Endodermal cell (in vitro differentiated cells): ENCODE measurements at places on chromosomes 5 and 9.

DNA sequence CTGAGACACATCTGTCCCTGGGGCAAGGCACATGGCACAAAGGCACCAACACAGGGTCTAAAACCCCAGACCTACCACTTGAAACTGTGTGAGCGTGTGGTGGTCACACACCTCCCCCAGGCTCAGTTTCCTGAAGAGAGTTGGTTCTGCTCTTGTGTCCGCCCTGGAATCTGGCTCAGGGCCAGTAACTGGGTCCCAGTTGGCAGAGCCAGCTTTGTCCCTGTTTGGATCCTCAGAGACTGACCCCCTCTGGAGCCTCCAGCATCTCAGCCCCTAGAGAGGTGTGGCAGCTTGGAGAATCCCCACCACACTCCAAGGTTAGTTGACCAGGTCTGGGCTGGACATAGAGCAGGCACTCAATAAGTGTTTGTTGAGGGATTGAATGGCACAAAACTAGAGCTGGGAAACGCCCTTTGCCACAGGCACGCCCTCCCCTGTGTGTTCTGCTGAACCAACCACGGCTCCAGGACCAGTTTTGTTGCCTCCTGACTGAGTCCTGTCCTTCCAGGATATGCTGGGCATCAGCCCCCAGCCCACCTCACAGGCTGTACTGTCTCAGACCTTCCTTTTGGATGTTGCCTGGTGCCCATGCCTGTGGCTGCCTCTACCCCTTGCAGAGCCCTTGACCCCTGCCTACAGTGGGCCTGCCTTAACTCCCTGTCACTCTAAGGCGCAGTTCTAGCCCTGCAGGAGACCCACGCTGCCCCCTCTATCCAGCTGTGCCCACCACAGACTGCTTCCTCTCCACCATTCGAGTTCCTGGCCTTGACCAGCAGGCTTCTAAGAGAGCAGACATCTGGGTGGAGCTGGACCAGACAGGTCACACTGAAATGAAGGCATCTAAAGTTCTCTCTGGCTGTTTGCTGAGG, 3.8 kb upstream of the PDLIM4 start:
- DNase-seq = peak; percentile 30

DNA sequence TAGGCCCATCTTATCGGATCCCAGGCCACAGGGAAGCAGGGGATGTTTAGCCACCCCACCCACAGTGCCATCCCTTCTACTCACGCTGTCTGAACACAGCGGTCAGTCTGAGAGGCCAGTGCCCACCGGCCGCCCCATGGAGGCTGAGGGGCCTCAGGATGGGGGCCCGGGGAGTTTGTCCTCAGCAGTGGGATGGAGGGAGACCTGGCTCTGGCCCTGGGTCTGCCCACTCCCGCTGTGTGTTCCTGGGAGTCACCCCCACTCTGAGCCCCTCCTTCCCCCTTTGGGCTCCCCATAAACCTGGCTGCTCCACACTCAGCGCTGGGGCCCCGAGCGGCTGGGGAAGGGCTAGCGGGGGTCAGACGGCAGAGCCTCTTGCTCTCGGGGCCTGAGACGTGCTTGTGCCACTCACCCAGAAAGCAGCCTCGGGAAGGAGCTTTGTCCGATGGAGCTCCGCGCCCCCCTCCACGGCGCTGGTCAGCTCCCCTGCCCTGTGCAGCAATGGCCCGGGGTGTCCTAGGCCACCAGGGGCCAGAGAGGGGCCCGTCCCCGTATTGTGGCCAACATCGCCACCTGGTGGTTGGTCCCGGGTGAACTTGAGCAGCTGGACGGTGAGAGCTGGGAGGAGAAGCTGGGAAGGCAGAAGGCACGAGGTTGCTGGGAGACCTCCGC, 10.9 kb upstream of the LAMC3 start:
- peak; percentile 98 for DNase-seq

DNA sequence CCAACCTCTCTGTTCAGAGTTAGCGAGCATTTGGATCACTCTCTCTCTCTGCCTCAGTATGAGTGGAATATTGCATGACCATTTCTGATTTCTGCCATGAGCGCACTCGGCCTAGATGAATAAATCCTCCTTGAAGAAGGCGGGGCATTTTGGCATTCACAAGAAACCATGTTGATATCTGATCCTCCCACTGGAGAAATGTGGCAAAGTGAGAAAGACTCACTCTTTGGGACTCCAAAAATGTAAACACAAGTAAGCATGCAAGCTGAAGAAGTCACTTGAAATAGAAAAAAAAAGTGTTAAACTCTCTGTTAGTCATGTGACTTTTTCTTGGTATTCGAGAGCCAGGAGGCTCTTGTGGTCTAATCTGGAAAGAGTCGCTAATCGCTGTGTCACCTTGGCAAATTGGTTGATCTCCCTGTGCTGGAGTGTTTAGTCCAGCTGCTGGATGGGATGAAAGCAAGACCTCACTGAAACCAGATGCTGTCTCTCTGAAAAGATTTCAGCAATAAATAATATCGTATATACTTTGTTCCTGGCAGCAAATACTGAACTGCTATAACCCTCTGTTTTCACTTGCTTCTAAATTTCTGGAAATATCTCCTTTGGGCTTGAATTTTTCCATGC, 95.5 kb downstream of the GHR start:
- no peak for DNase-seq

DNA sequence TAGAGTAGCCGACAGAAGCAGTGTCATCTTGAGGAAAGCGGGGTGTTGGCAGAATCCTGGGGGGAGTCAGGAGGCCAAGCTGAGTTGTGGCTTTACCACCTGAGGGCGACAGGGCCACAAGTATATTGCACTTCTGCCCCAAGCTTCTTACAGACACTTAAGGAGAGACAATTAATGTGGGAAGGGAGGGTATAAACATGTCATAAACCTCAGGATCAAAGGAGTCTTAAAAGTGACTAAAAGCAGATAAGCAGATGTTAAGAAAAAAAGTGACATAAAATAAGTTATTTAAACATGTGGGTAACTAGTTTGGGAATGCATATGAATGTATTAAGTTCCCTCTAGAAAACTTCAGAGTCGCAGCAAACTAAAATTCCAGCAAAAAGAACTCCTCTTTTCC, 63.9 kb downstream of the ERAP1 start:
- DNase-seq = no peak

DNA sequence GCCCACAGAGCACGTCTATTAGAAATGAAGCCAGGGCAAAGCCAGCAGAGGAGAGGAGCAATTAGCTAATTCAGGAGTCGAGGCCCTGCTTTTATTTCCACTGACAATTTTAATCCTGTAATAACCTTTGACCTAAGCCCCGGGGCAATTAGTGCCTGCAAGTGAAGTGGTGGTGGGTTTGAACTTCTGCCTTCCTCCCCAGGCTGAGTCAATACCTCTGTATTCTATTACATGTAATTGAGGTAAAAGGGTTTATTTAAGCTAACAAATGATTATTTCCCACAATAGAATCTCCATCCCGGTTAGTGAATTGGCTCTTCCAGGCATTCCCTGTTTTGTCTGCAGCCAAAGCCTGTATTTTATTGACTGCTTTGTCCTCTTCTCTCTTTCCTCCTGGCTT, 49.9 kb downstream of the FGF18 start:
- DNase-seq = no peak

GRCh38 chr5:31783731-31784130, 144.8 kb downstream of the PDZD2 start:
- DNase-seq = no peak

DNA sequence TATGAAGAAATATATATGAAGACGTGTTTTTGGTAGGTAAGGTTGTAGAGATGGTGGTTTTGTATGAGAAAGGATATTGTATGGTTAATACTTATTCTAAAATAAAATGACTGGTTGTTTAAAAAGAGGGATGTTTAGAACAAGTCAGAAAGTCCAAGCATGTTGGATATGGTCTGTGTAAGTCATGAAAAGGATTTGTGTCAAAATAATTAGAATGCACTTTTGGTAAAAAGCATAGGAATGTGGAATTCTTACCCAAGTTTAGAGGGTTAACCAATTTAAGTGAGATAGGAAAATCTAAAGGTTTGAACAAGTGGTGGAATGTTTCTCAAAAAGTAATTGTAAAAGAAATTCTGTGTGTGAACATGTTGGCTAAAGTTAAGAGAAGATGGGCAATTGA, 1556.5 kb upstream of the C9orf72 start:
- no peak for DNase-seq

- DNase-seq = no peak
Measured at GRCh38 chr5:143472576-143472975, 69.1 kb upstream of the NR3C1 start.

GRCh38 chr9:38185647-38186403, 116.8 kb upstream of the SHB start:
- DNase-seq = no peak

DNA sequence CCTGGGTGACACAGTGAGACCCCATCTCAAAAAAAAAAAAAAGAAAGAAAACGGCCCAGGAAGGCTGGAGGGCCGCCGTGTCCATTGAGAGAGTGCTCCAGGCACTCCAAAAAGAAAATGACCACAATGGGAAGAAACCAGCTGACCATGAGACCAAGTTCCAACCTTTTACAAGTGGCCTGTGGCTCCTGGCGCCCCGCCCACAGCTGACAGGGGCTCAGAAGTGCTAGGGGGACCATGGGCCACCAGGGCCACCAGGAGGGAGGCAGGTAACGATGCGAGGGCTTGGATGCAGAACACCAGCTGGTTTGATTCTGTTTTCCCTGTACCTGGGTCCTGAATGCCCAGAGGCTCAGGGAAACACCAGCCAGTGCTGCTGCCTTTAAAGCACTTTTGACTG, 34.6 kb downstream of the FXN start:
- DNase-seq = no peak

DNA sequence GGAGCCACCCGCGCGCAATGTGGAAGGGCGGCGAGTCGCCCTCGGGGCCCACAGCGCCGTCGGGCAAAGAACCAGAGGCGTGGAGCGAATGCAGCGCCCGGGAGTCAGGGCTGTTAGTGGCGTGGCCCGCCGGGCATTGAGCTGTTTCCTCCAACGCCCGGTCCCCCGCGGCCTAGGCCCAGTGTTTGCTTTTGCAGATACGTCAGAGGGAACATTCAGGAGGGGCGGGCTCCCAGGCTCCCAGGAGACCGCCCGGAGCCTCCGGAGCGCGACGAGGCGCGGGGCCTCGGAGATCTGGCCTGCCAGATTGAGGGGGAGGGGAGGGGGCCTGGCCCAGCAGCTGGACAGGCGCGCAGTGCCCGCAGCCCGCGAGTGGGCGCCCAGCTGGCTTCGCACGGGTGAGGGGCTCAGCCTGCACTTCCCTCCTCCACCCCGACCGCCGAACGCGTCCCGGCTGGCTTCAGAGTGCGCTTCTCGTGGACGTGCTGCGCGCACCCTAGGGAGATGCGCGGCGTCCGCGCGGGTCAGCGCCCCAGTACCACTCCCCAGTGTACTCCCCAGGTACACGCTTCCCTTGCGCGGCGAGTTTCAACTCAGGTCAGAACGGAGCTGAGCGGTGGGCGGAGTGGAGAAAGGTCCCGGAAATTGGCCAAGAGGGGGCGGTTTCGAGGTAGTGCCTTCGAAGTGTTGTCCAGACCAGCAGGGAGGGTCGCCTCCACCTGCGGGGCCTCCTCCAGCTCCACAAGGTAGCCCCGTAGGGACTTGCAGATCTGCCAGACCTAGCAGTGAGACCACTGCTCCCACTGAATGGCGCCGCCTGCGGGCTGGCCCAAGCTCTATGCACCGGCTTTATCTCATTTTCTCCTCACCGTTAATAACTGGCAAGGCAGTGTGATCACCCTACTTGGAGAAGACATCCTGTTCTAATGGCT, 130.4 kb downstream of the TMEM174 start:
- peak; percentile 94 for DNase-seq

DNA sequence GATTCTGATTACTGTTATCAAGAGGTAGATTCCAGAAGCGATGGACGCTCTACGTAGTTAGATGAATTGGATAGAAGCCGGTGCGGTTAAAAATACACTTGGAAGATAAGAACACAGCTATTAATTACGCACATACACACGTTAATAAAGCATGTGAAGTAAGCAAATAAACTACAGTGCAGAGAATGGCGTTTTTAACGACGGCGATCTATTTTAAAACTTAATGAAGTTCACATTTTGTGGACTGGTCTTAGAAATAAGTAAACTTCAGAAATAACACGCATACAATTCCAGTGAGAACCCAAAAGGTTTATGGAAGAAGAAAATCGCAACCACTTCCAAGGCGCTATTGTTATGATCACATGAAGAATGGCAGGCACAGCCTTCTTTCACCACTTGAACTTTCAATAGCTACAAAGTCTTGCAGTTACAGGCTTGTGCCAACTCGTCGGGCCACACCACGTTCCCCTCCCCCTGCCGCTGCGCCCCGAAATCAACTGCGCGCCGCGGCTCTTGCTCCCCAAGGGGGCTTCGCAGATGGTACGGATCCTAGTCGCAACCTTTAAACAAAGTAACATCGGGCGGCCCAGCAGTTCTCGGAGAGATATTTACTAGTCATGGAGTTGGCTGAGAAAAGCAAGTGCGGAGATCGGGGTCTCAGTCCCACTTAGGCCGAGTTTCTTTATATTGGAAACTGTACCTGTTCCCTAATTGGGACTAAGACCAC, 866 bp upstream of the SEMA6A start:
- peak; percentile 83 for DNase-seq

- no peak for DNase-seq
Measured at GRCh38 chr9:112601636-112602035, 115.0 kb downstream of the KIAA1958 start.

- DNase-seq = peak; percentile 66
Measured at GRCh38 chr9:69044240-69045219, 9.0 kb downstream of the FXN start.

DNA sequence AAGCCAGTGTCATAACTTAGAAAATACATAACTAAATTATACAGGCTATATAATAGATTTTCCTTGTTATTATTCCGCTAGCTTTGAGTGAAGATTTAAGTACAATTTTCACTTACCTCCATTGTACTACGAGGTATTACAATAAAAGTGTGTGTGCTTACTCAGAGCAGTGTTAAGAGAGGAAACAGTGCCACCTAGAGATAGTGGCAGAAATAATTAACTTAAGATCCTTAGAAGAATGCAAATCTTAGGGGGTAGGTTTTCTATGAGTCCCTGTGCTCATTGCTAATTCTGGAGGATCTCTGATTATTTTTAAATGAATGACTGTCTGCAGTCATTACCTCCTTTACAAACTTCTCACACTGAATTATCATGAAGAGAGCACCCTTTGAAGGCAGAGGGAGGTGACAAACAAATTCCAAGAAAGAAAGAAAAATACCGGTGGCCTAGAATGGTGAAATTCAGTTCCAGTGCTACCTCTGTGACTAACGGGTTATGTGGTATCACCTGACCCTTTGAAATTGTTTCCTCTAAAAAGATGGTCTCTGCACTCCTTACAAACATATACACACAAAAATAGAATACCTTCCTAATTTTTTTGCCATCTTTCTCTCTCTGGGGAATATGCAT, 379.8 kb downstream of the TRIM36 start:
- DNase-seq = no peak

DNA sequence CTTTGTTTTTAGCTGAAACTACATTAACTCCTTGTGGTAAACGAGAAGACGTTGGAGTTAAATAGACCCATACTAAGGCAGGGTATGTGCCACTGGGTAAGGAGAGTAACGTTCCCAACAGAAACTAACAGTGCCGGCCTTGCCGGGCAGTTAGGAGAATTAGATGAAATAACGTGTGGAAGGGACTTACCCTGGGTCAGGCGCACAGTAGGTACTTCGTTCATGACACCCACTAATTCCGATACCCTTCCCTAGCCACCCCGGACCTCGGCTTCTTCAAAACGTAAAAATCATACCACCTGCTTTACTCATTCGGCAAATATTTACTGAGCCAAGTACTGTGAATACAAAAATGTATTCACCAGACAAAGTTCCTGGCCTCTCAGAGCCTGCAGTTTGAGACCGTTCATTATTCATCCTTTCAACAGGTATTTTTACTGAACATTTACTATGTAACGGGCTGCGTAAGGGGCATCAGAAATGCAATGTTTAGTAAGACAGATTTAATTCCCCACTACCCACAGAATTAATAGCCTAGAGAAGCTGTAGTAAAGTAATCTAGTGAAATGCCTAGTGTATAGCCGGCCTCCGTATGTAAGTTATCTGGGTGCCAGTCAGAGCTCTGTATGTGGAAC, 3.2 kb upstream of the SMIM23 start:
- DNase-seq = peak; percentile 10
